ENCODE measurements at places on chromosomes 1 and 21.
A peak's percentile ranks its signal among the peaks of the same experiment; 100 is the strongest.

GRCh38 chr1:118271883-118272282, 86.9 kb upstream of the SPAG17 start:
- no peak for DNase-seq

DNA sequence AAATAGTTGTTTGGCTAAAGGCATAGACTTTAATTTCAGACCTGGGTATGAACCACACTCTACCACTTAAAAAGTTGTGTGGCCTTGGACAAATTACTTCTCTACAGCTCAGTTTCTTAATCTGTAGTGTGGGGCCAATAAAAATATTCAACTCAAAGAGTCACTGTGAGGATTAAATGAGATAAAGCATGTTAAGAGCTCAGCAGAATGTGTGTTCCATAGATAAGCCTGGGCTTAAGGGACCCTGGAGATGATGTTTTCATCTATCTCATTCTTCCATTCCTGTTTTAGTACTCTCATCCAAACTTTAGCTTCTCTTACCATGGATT, 17.7 kb downstream of the S100A10 start:
- DNase-seq, result no peak

DNA sequence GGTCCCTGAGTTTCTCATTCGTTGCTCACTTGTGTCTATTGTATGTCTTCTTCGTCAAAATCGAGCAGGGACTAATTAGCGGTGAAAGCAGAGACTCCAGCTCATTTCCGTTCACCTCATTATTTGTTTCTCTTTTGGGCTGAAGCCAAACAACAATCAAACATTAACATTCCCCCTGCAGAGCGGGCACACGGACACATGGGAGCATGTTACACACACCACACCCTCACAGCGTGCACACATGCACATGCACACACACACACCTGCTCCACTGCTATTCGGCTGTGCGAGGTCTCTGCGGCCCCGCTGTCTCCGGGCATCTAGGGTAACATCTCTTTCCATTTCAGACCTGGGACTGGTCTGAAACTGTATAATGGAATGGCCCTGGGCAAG, 58.5 kb upstream of the LRRC8D start:
- no peak for DNase-seq

GRCh38 chr1:82759035-82759434, 958.3 kb downstream of the ADGRL2 start:
- no peak for DNase-seq

DNA sequence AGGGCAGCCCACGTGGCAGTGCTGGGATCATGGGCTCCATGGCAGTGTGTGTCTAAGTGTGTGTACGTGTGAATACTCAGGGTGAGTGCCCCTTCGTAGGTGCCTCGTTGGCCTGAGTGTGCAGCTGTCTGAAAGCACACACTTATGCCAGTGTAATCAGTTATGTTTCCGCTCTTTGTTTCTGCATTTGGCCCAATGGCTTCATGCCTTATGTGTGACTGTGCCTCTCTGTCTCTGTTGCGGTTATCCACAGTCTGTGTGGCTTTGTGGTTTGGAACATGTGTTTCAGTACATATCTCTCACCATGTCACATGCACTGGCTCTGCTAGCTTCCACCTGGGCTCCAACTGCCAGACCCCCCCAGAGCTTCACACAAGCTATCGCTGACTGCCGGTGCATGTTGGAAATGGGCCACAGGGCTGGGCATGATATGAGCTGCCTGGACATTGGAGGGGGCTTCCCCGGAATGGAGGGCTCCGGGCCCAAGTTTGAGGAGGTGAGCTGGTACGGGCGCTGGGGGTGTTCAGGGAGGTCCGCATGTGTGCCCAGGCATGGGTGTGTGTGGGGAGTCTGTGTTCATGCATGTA, 70.3 kb upstream of the TINAGL1 start:
- DNase-seq, result peak; percentile 37

- no peak for DNase-seq
Observed at GRCh38 chr1:205267306-205267902, 39.7 kb downstream of the TMCC2 start.

GRCh38 chr1:161100556-161100955, 2.4 kb downstream of the KLHDC9 start:
- DNase-seq, result no peak

DNA sequence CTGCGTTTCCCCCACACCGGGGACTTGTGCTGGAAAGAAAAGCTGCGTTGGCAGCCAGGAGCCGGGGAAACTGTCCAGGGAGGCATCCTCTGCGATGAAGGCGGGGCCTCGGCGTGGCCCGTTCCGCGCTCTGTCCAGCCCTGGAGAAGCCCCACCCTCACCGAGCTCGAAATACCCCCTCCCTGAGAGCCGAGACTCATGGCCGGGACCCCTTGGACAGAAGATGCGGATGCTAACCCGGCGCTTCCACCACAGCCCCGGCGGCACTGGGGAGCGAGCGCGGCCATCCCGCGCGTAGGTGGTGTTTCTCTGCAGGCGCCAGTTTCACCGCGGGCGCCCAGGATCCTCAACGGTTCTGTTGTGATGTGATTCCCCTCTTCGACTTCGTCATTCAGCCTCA, 31.6 kb downstream of the PDE9A start:
- DNase-seq, result no peak

GRCh38 chr21:26637201-26637745, 64.2 kb upstream of the CYYR1 start:
- DNase-seq, result no peak

DNA sequence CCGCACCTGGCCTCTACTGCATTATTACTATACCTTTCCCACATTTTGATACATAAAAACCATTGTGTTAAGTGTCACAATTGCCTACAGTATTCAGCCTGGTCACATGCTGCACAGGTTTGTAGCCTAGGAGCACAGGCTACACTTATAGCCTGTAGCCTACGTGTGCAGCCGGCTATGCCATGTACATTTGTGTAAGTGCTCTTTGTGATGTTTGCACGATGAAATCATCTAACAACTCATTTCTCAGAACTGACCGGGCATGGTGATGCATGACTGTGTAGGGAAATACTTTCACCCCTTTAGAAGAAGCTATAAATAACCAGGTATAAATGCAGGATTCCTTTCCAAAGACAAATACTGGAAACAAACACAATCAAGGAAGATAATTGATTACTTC, 12.1 kb downstream of the ERG start:
- DNase-seq, result no peak

- no peak for DNase-seq
Observed at GRCh38 chr1:52482326-52483004, 70.4 kb downstream of the TUT4 start.

DNA sequence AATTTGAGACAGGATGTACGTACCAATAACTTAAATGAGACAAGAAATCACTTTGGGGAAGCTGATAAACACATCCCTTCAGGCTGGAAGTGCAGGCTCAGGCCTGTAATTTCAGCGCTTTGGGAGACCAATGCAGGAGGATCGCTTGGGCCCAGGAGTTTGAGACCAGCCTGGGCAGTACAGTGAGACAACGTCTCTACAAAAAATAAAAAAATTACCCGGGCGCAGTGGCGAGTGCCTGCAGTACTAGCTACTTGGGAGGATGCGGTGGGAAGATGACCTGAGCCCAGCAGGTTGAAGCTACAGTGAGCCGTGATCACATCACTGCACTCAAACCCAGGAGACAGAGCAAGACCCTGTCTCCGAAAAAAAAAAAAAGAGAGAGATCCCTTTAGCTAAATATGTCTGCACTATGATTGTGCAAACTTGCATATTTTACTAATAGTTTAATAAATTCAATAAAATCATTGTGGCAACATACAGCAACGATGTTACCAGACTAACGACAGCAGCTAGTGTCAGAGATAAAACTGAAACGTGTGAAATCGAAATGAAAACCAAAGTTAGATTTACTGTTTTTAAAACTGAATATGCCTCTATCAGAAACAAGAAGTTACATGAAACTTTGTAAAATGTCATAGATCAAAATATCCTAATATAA, 54.7 kb downstream of the CD2 start:
- DNase-seq, result no peak

DNA sequence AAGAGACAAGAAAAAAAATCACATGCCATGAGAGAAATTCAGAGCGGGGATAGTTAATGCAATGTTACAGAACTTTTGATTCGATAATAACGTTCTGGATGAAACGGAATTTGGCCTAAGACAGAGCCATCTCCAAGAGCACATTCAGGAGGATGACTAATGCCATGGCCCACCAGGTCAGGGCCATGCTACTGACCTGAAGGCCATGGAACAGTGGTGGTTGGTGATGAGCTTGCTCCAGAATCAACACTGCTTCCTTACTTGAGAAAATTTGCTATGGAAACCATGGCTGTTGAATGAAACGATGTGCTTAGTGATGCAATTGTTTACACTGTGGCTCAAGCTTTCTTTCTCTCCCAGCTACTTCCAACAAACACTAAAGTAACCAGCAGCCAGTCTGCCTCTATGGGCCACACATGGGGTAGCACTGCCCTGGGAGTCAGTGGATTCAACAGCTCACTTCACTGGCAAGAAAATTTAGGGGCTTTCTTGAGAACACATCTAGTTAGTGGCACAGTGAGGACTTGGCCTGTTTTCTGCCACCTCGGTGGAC, 299.1 kb downstream of the PCP4 start:
- DNase-seq, result no peak

- DNase-seq, result no peak
Observed at GRCh38 chr21:36713746-36714145, 14.8 kb downstream of the SIM2 start.

- DNase-seq, result no peak
Observed at GRCh38 chr1:94836891-94837290, 16.7 kb downstream of the SLC44A3 start.

- DNase-seq, result peak; percentile 41
Observed at GRCh38 chr1:114510274-114511031, 550 bp downstream of the TRIM33 start.

GRCh38 chr1:61993331-61993961, 201.2 kb upstream of the L1TD1 start:
- DNase-seq, result no peak

DNA sequence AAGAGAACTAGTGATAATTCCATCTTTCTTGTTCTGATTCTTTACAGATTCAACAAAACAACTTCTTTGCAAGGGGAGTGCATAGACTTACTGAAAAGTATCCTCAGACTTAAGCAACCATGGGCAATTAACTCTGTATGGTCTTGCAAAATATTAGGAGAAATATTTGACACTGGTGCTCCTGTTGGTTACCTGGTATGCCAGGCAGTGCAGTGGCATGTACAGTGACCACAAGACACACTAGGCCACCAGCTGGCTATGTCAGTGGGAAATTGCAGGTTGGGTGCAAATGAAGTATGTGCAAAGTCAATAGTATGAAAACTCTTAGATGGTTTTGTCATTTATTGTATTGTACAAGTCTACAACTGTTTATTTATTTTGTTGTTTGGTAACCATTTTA, 34.5 kb downstream of the EPS15 start:
- DNase-seq, result no peak

- no peak for DNase-seq
Observed at GRCh38 chr1:38839363-38839762, 20.2 kb downstream of the RRAGC start.

GRCh38 chr1:42418516-42418915, 37.3 kb downstream of the ZMYND12 start:
- DNase-seq, result no peak

GRCh38 chr1:156080863-156081179, 1.4 kb downstream of the MEX3A start:
- no peak for DNase-seq

DNA sequence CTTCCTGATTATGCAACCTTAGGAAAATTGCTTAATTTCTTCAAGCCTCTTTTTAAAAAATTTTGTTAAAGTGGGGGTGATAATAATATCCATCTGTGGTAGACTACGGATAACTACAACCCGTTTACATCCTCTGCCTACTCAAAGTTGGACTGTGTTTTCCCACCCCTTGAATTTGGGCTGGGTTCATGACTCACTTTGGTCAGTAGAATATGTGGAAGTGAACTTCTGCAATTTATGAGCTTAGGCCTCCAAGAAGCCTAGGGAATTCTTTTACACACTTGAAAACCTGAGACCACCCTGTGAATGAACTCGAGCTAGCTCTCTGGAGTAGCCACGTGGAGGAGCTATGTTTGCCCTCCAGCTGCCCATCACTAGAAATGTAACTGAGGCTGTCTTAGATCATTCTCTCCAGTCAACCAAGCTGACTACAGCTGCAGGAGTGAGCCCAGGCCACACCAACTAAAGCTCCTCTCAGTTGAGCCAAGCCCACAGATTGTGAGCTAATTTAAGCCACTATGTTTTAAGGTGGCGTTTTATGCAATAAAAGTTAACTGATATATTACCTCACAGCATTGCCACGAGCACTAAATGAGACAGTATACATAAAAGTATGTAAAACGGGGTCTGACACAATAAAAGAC, 29.6 kb upstream of the CACHD1 start:
- DNase-seq, result no peak

GRCh38 chr1:236750928-236751327, 44.2 kb upstream of the MTR start:
- no peak for DNase-seq

DNA sequence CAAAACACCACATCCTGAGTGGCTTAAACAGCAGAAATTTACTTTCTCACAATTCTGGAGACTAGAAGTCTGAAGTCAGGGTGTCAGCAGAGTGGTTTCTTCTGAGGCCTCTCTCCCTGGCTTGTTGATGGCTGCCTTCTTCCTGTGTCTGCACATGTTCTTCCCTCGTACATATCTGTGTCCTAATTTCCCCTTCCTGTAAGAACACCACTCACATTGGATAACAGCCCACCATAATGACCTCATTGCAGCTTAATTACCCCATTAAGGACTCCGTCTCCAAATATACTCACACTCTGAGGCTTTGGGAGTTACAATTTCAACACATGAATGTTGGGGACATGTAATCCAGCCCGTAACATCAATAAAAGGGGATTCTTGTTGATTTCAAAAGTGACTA, 23.4 kb downstream of the C8A start:
- DNase-seq, result no peak

Data from naive thymus-derived CD4-positive, alpha-beta T cell (primary cell).